Cardiac septum (tissue), 1 donor: ENCODE measurements at places on chromosomes 5 and 9.

GRCh38 chr5:176692326-176692725, 45.0 kb downstream of the TSPAN17 start:
- DNase-seq: no peak

- no peak for DNase-seq
Observed at GRCh38 chr9:117233016-117233415, 181.8 kb downstream of the ASTN2 start.

DNA sequence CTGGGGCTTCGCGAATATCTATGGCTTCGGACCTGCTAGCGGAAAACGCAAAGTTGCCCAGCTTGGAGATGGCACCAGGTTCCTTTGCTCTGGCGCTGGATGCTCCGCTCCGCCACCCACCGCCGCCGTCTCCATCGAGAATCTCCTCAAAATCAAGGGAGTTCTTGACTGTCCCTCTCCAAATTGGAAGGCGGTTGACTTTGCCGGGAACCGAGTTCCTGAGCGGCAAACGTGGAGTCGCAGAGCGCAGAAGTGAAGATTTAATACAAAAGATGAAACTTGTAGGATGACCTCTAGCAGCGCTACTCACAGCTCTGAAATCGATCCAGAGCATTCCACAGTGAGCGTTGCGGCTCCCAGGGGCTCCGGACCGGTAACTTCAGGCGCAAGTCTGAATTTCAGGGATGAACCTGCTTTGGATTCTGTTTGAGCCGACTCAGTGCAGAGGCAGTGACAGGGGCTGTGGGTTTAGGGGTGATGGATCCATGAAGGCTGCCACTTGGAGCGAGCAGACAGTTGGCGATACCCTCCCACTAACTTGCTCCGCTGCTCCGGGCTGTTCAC, 1641.5 kb upstream of the C9orf72 start:
- peak; percentile 59 for DNase-seq

- no peak for DNase-seq
Observed at GRCh38 chr5:170466988-170467707, 36.7 kb upstream of the KCNIP1 start.

- no peak for DNase-seq
Observed at GRCh38 chr5:107806705-107807104, 136.0 kb upstream of the EFNA5 start.

DNA sequence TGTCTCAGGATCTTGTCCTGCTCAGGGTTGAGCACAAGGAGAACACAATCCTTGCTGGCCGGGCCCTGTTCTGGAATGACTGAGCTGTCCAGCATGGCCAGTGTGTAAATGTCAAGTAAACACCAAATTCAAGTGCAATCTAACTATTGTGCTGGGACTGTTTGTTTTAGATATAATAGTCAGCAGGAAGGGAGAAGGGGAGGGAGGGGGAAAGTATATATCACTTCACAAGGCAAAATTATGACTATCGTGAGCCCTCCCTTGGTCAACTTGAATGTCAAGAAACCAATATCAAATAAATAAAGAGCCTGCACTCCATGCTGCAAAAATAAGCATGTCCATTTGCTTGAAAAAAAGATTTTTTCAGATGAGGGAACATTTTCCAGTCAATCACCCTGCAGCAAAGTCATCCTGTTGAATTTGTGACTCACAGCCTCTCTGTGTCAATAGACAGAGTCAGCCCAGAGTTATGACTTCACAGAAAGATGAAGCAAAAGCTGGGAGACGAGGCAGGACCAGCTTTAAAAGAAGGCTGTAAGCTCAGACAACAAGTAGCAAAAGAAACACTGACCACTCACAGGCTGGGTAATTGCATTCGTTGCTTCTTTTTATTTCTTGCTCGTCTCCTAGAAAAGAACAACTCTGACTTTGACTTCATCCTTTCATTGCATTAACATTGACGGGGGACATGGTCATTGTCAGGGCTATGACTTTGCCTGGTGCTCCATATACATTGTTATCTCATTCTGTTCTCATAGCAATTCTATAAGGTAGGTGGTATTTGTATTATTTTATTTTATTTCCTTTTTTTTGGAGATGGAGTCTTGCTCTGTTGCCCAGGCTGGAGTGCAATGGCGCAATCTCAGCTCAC, 15.3 kb upstream of the KLF4 start:
- no peak for DNase-seq

- no peak for DNase-seq
Observed at GRCh38 chr5:68757006-68757405, 336.8 kb upstream of the SLC30A5 start.

DNA sequence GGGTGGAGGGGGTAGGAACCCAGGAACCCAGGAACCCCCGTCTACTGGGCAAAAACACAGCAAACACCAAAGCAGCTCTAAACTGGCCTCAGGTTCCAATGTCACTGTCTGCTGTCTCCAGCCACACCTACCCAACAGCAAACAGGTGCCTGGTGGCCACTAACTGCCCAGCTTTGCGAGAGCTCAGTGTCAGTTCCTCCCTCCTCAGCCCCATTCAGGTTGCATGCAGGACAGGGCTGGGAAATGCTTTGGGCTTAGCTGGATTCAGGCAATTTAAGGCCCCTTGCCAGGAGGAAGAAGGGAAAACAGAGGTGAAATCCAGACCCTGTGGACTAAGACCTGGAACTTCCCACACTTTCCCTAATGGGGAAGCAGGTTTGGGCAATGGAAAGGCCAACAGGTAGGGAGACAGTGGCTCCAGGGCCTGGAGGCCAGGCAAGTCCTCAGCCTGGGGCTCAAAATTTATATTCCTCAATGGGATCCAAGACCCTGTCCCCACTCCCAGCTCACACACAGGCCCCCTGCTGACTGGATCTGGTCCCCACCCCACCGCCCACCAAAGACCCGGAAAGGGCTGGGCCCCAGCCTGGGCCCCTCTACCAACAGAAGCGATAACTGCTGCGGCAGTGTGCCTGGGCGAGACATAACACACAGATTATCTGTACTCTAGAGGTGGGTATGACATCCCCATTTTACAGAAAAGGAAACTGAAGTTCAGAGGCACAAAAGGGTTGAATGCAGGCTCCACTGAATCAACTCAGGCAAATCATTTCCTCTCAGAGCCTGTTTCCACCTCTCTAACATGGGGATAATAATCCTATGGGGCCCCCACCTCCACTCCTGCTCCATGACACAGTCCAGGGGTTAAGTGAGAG, 3.5 kb downstream of the EEIG1 start:
- DNase-seq: no peak

DNA sequence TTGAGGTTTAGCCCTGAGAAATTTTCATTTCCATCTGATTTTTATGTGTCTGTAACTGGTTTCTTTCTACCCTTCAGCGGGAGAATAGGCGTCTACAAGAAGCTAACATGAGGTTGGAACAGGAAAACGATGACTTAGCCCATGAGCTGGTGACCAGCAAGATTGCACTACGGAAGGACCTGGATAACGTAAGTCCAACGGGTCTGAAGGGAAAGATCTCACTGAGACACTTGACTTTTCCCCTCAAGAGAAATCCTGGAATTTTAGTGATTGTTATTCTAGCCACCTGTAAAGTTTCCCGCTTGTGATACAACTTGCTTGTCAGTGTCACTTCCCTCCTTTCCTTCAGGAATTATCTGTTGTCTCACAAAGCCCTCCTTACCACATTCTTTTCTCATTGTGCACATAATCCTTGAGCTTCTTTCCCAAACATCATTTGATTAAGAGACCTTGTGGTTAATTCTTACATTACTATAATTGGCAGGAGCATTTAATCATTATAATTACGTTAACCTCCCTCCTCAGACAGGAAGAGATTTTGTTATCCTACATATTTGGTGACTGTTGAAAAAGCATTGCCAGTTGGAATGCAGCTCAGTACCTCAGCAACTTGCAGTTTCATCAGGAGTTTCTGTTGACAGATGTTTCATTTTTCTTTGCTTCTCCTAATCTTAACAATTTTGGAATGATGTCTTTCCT, 56.9 kb downstream of the GPR21 start:
- DNase-seq: no peak

DNA sequence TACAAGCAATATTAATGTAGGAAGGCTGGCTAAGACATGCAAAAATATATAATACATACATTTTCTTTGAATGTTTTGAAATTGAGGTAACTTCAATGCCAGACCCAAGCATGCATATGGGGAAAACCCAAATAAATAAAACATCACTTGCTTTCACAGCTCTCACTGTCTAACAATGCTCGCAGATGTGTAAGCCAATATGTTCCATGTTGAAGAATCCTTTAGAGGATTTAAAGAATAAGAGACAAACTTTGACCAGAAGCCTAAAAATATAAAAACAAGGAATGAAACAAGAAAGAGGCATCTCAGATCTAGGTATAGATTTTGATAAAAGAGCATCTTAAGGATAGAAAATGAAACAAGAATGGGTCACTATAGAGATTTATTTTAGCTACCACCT, 354.2 kb downstream of the CDH10 start:
- no peak for DNase-seq

GRCh38 chr9:135213566-135213965, 126.1 kb downstream of the OLFM1 start:
- peak; percentile 51 for DNase-seq

DNA sequence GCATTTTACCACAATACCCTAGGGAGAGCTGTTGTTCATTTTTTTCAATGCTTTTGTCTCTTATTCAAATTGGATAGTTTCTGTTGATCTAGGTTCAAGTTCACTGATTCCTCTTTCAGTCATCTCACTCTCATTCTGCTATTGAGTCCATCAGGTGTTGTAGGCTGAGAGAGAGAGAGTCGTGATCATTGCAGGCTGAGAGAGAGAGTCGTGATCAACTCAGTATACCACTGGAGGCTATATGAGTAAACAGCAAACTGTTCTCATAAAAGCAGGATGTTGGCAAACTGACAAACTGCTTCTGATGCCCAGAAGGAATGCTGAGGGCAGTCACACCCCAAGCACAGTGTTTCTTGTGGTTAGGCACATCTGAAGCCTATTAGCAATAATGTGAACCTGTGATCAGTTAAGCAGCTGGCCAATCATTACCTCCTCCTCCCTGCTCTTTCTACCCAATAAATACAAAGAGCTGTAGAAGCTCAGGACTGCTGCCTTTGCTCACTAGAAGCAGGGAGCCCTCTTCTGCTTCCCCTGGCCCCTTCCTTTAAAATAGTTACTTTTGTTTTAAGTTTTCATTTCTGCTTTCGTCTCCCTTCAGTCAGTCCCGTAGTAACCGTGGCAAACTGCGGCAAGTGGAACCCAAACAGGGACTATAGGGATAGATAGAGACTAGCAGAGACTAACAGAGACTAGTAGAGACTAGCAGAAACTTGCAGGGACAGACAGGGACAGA, 476.1 kb upstream of the ACO1 start:
- no peak for DNase-seq

DNA sequence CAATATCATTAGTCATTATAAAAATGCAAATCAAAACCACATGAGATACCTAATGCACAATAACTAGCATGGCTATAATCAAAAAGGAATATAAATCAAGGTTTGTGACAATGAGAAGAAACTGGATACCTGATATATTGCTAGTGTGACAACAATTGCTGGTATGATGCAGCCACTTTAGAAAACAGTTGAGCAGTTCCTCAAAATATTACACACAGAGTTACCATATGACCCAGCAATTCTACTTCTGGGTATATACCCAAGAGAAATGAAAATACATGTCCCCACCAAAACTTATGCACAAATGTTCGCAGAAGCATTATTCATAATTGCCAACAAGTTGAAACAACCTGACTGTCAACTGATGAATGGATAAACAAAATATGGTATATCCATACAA, 339.7 kb upstream of the POU5F2 start:
- DNase-seq: no peak

GRCh38 chr5:147017191-147017590, 138.6 kb upstream of the PPP2R2B start:
- no peak for DNase-seq

GRCh38 chr5:175814691-175815090, 56.7 kb upstream of the CPLX2 start:
- DNase-seq: no peak

DNA sequence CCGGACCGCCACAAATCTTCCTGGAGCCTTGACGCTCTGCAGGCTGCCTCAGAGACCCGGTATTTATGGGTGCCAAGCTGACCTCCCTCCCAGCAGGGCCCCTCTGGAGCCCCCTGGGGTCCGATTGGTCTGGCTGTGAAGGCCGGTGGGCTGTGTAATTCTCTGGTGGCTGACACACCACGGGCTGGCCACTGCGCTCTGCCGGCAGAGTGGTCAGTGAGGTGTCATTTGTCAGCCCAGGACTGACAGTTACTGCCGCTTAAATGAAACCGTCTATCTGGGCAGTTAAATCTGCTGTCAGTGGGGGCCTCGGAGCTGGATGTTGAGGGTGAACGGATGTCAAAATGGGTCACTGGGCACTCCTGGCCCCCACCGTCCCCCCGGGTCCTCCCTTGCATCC, 10.7 kb downstream of the NR5A1 start:
- DNase-seq: no peak

GRCh38 chr9:78821126-78821822, 524.3 kb downstream of the PSAT1 start:
- no peak for DNase-seq

DNA sequence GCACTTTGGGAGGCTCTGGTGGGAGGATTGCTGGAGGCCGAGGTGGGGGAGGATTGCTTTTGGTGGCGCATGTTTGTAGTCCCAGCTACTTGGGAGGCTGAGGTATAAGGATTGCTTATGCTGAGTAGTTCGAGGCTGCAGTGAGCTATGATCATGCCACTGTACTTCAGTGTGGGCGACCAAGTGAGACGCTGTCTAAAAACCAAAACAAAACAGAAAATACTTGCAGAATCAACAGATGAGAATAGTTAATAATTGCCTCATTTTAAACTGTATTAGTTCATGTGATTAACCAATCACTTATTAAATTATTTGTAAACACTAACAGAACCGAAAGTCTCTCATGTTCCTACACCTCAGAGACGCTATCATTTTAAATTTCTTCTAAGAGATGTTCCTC, 118.1 kb downstream of the CCDC171 start:
- DNase-seq: no peak

GRCh38 chr9:72424131-72424530, 59.1 kb upstream of the ZFAND5 start:
- no peak for DNase-seq

GRCh38 chr5:141615991-141616720, 2.6 kb downstream of the DIAPH1 start:
- no peak for DNase-seq

DNA sequence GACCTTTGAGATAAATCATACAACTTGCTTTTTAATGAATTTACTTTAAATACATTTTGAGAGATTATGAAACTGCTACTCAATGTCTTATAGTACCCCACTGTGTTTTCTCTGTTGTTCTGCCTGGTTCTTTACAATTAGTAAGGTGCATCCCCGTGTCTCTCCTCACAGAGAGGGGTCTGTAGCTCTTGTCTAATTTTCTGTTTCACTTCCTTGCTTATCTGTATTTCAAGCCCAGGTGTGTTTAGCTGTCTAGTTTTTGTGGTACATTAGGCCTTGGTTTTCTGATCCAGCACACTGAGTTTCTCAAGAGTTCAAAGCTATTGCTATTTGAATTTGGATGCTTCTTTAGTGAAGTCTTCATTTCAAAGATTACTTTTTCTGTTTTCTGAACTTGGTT, 105.1 kb downstream of the MAST4 start:
- DNase-seq: no peak

GRCh38 chr9:109027176-109027575, 13.9 kb upstream of the CTNNAL1 start:
- DNase-seq: no peak
